ENCODE measurements at places on chromosomes 4 and X.

- no peak for DNase-seq
These were observed 117.3 kb downstream of the WDFY3 start for GRCh38 chr4:84849051-84849640.

DNA sequence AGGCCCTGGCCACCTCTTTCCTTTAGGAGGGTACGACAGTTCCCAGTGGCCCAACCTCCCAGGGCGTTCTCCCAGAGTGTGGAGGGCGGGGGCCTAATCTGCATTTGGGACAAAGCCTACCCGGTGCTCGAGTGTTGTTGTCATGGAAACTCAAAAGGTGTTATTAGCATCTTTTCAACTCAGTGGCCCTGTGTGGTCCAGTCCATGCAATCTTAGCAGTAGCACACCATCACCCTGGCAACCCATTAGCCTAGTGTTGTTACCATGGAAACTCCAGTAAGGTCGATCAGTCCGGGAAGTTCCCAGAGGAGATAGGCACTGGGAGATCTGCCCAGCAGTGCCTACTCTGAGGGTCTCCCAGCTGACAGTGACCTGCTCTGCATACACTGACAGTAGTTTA lies 20.2 kb downstream of the APLN start:
- peak; percentile 33 for DNase-seq

- DNase-seq, result no peak
These were observed 739.2 kb downstream of the KCTD8 start for GRCh38 chr4:43709443-43709842.

DNA sequence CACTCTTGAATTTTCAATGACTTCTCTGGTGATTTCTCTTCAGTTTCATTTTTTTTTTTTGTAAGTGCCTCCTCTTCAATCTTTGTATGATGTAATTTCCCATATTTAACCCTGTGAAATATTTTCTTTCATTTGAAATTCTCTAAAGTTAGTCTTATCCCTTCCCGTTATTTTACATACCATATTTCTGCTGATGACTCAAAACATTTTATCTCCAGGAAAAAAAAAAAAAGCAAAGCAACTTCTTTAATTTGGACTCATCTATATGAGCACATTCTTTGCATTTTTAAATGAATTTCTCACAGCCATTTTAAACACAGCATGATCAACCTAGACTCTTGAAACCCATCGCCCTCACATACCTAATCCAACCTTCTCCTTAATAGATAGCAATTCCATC lies 1831.4 kb downstream of the ARAP2 start:
- no peak for DNase-seq

DNA sequence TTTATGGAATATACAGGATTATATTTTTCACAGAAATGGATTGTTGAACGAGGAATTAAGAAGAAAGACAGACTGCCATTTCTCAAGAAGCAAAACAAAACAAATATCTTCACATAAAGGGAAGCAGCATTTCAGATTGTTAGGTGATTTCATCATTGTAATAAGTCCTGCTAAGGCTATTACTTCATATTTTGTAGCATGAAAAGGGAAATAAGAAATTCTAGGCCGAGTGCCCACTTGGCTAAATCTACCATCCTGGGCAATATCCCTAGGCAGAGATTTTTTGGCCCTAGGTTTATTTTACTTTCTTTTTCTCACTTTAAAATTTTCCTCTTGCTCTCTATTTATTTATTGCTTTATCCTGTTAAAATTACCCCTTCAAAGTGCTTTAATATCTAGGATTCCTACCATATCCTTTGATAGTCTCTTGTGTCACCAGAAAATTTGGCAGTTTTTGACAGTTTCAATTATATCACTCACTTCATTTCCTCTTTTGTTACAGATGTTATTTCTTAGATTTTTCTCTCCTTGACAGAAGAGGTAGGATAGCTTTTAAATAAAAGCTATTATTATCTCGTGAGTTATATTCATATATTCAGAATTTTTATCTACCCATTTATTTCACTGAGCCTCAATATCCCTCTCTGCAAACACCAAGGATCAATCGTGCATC lies 142.3 kb downstream of the PDGFC start:
- no peak for DNase-seq

DNA sequence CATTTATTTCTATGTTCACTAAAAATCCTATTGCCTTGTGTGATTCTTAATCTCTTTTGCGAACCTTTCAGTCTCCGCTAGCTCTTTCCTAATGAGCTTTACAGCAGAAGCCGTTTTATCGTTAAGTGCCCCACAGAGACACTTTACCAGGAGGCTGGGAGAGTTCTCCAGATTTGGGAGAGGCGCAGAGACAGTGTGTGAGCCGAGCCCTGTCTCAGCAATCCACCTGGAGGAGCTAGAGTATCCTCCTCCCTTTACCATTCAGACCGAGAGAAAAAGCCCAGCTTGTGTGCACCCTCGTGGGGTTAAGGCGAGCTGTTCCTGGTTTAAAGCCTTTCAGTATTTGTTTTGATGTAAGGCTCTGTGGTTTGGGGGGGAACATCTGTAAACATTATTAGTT lies 54.9 kb upstream of the MTM1 start:
- DNase-seq, result no peak

- no peak for DNase-seq
These were observed 4.1 kb downstream of the AFF2 start for GRCh38 chrX:148504506-148504905.

- DNase-seq, result peak; percentile 47
These were observed 15.3 kb downstream of the CPZ start for GRCh38 chr4:8607603-8608481.

GRCh38 chr4:8601086-8601485 lies 8.5 kb downstream of the CPZ start:
- DNase-seq, result no peak

DNA sequence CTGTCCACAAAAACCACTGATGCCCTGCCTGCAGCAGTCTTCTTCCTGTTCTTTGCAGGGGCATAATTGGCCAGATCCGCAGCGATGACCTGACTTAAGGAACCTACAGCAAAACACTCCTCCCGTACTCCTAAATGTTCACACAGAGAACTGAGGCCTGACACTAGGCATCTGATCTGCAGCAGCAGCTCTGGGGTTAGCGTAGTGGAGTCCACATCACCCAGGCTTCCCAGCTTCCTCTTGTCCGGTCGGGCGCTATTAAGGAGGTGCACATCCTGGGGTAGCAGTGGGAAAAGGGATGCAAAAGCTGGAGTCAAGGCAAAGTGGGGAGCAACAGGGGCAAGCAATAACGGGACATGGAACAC lies 758 bp downstream of the SCFD2 start:
- peak; percentile 34 for DNase-seq

GRCh38 chr4:2824329-2824835 lies 19.3 kb upstream of the ADD1 start:
- no peak for DNase-seq

DNA sequence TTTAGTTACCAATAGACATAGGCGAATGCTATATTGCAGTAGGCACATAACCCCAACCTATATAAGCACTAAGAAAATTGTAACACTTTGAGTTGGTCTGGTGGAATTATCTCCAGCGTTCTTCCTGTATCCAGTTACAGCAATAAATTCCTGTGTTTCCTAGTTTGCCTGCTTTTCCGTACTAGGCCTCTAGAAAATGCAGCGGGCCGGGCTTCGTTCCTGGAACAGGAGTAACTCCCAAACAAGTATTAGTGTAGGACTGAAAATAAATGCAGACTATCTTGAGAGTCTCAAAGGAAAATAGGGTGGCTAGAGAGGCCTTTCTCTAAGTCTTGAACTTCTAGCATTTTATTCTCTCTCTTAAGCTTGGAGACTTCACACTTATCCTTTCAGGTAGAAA lies 159.8 kb downstream of the OR13H1 start:
- no peak for DNase-seq

- peak; percentile 82 for DNase-seq
These were observed at the start of gene SFRP2 for GRCh38 chr4:153788413-153789276. TSS of gene SFRP2 (minus strand) at chr4:153789083. CDS start at chr4:153788835, 248 bp downstream.

- DNase-seq, result peak; percentile 15
These were observed 187.3 kb downstream of the ANAPC10 start for GRCh38 chr4:144910723-144911122.

- no peak for DNase-seq
These were observed 8.9 kb downstream of the FATE1 start for GRCh38 chrX:151724563-151725337.
